ENCODE measurements at places on chromosomes 16 and 17.

GRCh38 chr17:83068641-83069570 is 10.5 kb upstream of the METRNL start:
- DNase-seq = no peak

DNA sequence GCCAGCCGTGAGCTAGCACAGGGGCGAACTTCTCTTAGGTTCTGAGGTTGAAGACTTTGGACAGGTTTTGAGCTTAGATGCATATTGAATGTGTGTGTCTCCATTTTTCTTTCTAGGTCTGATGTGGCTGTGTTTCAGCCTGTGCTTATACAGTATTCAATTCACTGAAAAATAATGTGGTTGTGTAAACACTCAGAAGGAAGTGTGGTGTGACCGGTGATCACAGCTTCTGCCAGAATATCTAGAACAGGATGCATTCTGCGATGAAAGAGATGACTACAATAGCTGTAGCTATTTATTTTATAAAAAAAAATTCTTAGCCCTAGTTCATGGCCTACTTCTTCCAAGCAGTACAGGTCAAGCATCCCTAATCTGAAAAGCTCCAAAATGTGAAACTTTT is 64.4 kb downstream of the MAP2K6 start:
- DNase-seq = no peak

- no peak for DNase-seq
These were observed 28.2 kb downstream of the ST3GAL2 start for GRCh38 chr16:70410734-70411133.

GRCh38 chr17:4807605-4808377 is 839 bp downstream of the PLD2 start:
- no peak for DNase-seq

DNA sequence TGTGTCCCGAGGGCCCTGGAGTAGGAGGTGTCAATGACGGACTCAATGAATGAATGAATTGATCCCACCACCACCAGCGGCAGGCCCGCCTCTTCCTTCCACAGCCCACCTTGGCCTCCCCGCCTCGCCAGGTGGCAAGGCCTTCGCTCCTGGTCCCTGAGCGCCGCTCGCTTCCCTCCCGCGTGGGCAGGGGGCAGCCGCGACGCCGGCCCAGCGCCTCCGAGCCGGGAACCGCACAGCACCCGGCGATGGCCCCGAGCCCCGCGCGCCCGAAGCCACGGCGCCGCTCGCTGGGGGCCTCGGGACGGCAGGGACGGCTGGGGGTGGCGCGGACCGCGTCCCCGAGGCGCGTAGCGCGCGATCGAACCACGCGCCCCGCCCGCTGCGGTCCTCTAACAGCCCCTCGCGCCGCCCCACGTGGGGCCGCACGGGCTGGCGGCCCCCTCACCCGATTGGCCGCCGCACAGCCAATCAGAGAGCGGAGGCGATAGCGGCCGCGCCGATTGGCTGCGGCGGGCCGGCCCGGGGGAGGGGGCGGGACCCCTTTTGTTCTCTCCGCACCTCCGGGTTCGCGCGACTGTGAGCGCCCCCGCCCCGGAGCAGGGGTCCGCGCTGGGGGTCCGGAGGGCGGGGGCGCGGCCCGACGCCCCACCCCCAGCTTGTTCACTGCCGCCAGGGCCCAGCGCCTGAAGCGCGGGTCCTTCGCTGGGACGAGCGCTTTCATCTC is 31.4 kb downstream of the ACTG1 start:
- DNase-seq = peak; percentile 79

GRCh38 chr17:56325313-56326000 is 172.2 kb downstream of the ANKFN1 start:
- no peak for DNase-seq

GRCh38 chr17:8131844-8132441 is 8.0 kb upstream of the HES7 start:
- DNase-seq = no peak

DNA sequence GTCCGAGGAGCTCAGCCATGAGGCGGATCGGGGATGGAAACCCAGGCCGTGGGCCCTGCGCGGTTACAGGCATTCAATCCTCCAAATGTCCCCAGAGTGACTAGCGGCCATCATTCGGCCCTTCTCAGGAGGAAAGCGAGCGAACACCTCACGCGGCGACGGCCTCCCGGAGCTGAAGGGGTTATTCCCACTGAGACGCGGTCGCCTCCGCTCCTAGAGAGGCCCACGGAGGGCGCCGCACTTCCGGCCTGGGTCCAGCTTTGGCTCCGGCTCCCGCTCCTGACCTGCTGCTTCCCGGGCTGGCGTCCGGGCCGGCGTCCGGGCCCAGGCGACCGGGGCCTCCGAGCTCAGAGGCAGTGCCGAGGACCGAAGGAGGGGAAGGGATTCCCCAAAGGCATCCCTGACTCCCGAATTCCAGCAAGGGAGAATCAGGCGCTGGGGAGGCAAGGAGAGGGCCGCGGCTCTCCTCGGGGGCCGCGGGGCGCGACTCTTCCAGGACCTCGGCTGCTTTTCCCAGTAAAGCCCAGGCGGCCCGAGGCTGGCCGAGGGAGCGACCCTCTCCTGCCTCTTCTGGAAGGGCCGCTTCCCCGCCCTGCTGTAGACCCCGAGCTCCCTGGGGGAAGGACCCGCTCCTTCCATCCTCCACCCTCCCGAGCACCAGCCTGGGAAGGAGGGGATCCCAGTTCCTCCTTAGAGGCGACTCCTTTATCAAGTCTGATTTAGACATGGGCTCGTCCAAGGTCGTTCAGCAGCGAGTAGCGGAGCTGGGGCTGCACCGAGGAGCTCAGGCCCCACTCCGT is 18.6 kb upstream of the ZNF629 start:
- DNase-seq = peak; percentile 74

- DNase-seq = peak; percentile 62
These were observed 1.8 kb upstream of the CDRT4 start for GRCh38 chr17:15469260-15469659.

GRCh38 chr16:70646260-70647241 is at the start of gene IL34:
Gene IL34, plus strand, starts transcription at chr16:70646559. Its CDS starts 389 bp downstream, at chr16:70646948.
- DNase-seq = no peak

- no peak for DNase-seq
These were observed 2.5 kb downstream of the TAX1BP3 start for GRCh38 chr17:3665834-3666233.
